ENCODE measurements at places on chromosomes 1 and 21.
A peak's percentile ranks its signal among the peaks of the same experiment; 100 is the strongest.

GRCh38 chr1:59151387-59151761 is 145.5 kb upstream of the FGGY start:
- no peak for DNase-seq

DNA sequence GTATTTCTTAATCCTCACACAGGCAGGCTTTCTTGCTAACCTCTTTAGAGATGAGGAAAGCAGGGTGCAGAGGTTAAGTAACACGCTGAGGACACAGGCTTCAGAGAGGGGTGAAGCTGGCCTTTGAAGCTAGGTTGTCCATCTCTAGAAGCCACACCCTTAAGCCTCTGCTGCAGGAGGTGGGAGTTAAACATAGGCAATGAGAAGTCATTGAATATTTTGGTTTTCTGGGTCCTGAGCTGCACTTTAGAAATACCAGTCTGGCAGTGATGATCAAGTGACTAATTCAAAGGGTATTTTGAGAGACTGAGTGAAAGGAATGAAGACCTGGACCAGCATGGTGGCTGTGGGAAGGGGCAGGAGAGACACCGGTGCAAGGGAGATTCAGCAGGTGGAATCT is 9.9 kb downstream of the KCNJ15 start:
- no peak for DNase-seq

- no peak for DNase-seq
Observed at GRCh38 chr1:230861970-230862595, 6.2 kb downstream of the C1orf198 start.

- DNase-seq: no peak
Observed at GRCh38 chr1:86068271-86068721, 88.3 kb downstream of the COL24A1 start.

DNA sequence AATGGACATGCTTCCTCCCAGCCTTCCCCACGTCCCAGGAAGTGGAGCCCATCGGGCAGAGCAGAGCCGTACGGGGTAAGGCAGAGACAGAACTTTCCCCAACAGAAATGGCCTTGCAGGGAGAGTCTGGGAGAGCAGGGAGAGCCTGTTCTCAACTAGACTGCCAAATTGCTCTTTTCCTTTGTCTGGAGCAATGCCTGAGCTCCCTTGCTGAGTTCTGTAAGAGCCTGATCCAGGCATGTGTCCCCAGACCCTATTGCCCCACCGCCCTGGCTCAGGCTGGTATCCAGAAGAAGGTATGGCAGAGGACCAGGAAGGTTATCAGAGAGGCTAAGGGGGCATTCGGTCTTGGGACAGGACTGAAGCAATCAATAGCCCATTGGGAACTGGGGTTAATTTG is 79.9 kb downstream of the TMEM53 start:
- DNase-seq: no peak

DNA sequence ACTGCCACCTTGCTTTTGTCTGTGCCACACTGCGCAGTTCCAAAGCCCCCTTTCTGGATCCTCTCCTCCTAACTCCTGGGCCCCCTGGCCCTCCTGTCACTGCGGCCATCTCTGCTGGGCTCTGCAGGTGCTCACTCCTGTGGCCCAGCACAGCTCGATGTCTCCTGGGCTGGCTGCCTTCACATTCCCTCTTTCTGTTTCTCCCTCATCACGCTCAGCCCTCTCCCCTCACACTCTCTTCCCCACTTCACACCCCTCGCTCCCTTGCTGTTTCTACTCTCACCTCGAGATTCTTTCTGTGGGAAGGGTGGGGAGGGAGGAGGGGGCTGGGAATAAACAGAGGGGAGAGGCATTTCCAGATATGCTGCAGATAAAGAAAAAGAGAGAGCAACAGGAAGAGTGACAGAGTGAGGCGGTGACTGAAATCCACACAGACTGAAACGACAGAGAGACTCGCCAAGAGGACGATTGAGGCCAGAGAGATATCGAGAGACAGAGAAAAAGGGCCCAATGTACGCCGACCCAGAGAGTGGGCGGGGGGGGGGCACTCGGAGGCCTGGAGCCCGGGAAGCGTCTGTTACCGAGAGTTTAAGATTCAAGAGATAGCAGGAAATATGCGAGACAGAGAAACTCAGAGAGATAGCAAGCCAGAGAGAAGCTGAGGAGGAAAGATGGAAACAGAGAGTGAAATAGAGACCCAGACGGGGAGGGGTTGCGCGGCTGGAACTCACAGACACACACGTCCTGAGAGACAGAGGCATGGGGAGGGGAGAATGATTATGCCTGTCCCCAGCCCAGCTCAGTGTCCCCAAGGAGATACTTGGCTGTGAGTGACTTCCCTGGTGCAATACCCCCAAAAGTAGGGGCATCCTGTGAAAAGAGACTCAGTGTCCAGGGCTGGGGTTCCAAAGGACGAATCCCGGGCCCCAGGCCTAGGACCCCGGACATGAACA is 666 bp downstream of the CSF3R start:
- DNase-seq: no peak

DNA sequence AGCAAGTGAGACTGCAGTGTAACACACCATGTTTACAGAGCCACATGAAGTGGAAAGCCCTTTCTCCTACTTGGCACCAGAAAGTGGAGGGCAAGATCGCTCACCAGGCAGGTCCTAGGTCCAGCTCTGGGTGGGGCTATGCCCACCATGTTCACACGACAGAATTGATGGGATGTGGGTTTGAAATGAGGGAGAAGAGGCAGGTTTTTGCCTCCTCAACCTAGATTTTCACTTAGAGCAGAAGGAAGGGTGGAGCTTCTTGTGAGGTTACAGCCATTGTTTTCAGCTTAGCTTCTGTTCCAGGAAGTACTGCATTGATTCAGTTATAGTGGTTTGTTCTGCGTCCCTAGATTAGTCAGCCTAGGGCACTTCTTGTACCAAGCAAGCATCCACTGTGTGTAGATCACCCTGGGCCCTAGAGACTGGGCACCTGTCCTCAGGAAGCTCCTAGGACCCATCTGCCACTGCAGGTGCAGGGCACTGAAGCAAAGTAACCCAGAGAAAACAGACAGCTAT is 2.3 kb downstream of the CD53 start:
- DNase-seq: no peak

DNA sequence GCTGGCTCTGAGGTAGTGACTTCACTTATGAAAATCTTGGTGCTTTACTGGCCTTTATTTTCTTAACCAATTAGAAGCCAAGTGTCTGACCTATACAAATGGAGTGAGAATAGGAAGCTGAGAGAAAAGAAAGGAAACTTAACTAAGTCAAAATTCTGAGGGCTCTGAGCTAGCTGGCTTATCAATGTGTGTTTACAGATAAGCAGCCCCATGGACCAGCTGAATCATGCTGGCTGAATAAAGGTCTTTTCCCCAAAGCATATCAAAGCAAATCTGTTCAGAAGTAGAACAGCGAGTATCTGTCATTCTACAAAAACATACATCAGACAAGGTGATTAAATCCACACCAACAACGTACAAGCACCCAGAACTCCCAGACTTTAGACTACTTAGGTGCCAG is 117.2 kb downstream of the BRINP2 start:
- no peak for DNase-seq

- no peak for DNase-seq
Observed at GRCh38 chr1:161945306-161946060, 78.2 kb downstream of the OLFML2B start.

GRCh38 chr1:1221887-1222574 is 8.1 kb upstream of the TNFRSF4 start:
- no peak for DNase-seq

GRCh38 chr1:25702101-25702775 is 85.6 kb downstream of the MAN1C1 start:
- no peak for DNase-seq

GRCh38 chr1:31754397-31754796 is 9.7 kb downstream of the ADGRB2 start:
- no peak for DNase-seq

GRCh38 chr1:1891349-1892078 is 627 bp upstream of the GNB1 start:
- peak; percentile 59 for DNase-seq

DNA sequence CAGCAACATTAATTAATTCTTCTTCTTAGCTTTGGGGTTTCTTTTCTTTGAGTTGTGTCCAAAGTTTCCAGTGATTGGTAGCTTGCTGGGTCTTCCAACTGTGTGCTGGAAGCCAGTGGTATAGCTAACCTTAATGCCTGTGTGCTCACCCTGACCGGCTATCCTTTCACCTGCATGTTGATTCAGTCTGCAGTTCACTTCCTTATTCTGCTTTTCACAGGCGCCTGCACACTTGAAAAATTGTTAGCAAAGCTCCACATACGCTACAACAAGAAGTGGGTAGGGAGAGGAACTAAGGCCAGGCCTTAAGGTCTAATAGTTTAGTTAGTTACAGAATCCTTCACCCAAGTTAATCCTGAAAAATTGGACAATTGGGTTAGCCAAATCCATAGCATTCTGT is 35.7 kb downstream of the NCF2 start:
- DNase-seq: no peak

DNA sequence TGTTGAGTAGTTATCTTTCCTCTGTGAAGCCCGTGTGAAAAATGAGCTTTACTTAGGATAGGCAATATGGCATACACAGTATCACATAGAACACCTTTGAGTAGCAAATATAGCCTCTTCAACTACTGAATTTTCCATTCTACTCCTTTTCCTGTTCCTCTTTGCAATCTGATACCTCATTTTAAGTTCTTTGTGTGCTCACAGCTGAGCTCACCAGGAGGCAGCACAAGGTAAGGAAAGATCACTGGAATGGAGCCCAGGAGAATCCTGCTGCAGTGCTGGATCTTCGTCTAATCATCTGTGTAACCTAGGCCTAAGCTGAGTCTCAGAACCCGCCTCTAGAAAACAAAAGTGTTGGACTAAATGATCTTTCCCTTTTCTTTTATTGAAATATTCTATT is 171.0 kb downstream of the LRRC40 start:
- DNase-seq: no peak

- DNase-seq: no peak
Observed at GRCh38 chr1:234887016-234887900, 241.4 kb downstream of the TOMM20 start.

GRCh38 chr1:198880397-198880796 is 241.6 kb downstream of the PTPRC start:
- no peak for DNase-seq

DNA sequence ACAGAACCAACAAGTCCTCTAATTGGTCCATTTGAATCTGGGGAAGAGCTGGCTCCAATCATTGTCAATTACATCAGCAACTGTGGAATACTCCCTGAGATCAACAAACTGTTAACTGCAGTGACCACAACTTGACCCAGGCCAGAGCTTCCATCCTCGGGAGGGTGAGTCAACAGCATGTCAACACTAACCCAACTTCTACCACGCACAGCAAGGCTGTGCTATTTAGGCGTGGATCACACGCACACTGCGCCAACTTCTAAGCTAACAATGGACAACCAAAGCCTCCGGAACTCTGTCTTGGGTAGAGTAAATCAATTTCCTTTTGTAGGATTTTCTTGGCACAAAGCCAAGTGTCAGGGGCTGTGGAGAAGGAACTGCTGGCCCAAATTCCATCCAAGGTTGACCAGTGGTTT is 30.4 kb downstream of the APP start:
- DNase-seq: no peak

- DNase-seq: no peak
Observed at GRCh38 chr1:156126630-156127534, 12.4 kb downstream of the LMNA start.

- peak; percentile 96 for DNase-seq
Observed at GRCh38 chr1:226891846-226892523, 21.6 kb downstream of the PSEN2 start.

DNA sequence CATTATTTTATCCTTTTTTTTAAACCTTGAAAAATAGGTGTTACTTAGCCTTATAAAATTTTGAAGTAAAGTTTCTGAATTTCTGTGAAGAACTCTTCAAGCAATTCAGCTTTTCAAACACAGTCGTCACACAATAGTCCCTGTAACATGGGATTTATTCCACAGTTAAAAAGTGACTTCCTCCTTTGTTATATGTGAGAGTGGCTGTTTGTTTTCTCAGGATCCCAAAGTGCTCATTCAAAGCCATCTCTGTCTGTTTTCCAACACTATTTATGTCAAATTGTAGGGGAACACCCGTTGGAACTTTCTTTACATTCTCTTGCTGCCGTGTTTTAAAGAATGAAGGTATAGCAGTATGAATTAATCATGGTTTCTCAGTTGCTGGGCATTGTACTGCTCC is 80.8 kb upstream of the GPR52 start:
- no peak for DNase-seq

- no peak for DNase-seq
Observed at GRCh38 chr1:168799927-168800605, 71.1 kb upstream of the DPT start.
